HepG2 (cell line): ENCODE measurements at places on chromosomes 5 and 9. TPM values are rescaled to one million over a fixed set of nuclear protein-coding genes. Genes with fewer than 3 reads are reported as not detected.

- no peaks in the 10 kb centered on the region for H3K27me3 ChIP-seq
- H3K4me1 ChIP-seq = peaks cover 20% of the 10 kb centered on the region
- DNase-seq = no peak
- no peak overlapping the region for H3K27ac ChIP-seq
- no peak overlapping the region for H3K4me3 ChIP-seq
- peaks cover 15% of the 10 kb centered on the region for H3K36me3 ChIP-seq
Measured at GRCh38 chr5:624118-624950, 12.2 kb downstream of the CEP72 start.

DNA sequence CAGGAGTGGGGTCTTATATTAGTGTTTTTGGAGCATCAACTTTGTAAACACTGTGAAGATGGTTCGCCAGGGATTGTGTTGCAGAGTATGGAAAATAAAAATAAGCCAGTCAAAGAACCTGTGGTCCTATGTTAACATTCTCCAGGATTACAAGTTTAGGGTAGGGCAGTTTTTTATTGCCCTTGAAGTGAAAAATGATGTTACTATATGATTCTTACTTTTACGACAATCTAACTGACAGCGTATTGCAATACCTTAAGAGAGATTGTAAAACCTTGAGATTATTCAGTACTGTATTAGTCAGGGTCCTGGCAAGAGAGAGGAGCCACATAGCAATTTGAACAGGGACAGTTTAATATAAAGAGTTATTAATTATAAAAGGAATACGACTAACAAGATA lies 144.7 kb upstream of the ZNF608 start:
- peaks cover 26% of the 10 kb centered on the region for H3K4me1 ChIP-seq
- no peak for DNase-seq
- H3K36me3 ChIP-seq = no peaks in the 10 kb centered on the region
- no peak overlapping the region for H3K27ac ChIP-seq
- no peak overlapping the region for H3K4me3 ChIP-seq

- H3K27ac ChIP-seq = no peak overlapping the region
- no peak for DNase-seq
- no peaks in the 10 kb centered on the region for H3K27me3 ChIP-seq
- no peaks in the 10 kb centered on the region for H3K4me1 ChIP-seq
Measured at GRCh38 chr5:144531188-144531587, 360.5 kb downstream of the KCTD16 start.

GRCh38 chr5:138900281-138900965 lies 25.3 kb upstream of the LRRTM2 start:
- H3K27ac ChIP-seq = no peak overlapping the region
- no peaks in the 10 kb centered on the region for H3K27me3 ChIP-seq
- DNase-seq = no peak
- peaks cover 19% of the 10 kb centered on the region for H3K36me3 ChIP-seq
- H3K4me3 ChIP-seq = no peak overlapping the region

Gene NOL8
- 35.4 and 36.3 TPM in 2 replicates for total RNA-seq

Gene PCDHGA12
- total RNA-seq = 0.13 TPM in 1 of 2 replicates, not detected in the other
